ENCODE measurements at places on chromosomes 4 and X. TPM values are rescaled to one million over a fixed set of nuclear protein-coding genes. Genes with fewer than 3 reads are reported as not detected.

DNA sequence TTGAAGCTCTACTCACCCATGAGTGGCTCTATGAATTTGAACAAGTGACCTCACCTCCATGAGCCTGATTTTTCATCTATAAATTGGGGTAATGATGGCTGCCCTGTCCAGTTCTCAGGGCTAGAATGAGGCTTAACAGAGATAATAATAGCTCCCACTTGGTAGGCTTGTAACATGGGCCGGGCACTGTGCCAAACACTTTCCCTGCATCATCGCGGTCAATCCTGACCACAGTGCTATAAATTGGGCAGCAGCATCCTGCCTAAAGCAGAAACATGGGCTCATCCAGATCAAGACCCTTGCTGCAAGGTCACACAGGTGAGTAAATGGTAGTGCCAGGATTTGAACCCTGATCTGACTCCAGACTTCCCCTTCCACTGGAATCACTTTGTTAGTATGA is 12.8 kb downstream of the APLN start:
- H3K36me3 ChIP-seq: no peaks in the 10 kb centered on the region
- H3K27me3 ChIP-seq: no peaks in the 10 kb centered on the region
- no peak overlapping the region for H3K4me3 ChIP-seq
- H3K27ac ChIP-seq: no peak overlapping the region

- no peak overlapping the region for H3K4me3 ChIP-seq
- no peaks in the 10 kb centered on the region for H3K36me3 ChIP-seq
- H3K27me3 ChIP-seq: no peaks in the 10 kb centered on the region
These were observed 11.0 kb upstream of the IDS start for GRCh38 chrX:149515954-149516602.

DNA sequence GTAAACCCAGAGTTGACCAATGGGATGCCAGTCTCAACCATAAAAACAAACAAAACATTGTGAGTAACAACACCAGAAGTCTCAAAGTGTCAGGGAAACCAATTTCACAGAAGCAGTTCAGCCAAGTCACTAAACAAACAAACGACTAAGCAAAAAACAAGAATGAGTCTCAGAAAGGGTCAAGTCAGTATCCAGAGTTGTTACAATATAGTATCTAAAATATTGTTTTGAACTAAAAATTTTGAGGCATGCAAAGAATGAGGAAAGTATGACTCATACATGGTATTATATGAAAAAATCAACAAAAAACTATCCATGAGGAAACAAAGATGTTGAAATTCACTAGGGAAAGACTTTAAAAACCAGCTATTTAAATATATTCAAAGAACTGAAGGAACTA is 70.6 kb downstream of the AR start:
- H3K36me3 ChIP-seq: no peaks in the 10 kb centered on the region
- no peaks in the 10 kb centered on the region for H3K4me1 ChIP-seq
- no peak overlapping the region for H3K27ac ChIP-seq

DNA sequence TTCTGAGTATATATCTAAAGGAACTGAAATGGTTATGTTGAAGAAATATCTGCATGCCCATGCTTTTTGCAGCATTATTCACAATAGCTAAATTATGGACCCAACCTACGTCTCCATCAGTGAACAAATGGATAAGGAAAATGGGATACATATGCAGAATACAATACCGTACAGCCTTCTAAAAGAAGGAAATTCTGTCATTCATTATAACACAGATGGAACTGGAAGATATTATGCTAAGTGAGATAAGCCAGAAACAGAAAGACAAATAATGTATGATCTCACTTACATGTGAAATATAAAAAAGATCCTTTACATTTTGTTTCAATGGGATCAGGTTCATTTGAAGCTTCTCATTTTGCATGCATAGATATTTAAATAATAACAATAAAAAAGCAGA is 263.3 kb downstream of the STPG2 start:
- no peak for DNase-seq
- H3K4me3 ChIP-seq: no peak overlapping the region
- H3K27me3 ChIP-seq: no peaks in the 10 kb centered on the region
- H3K36me3 ChIP-seq: no peaks in the 10 kb centered on the region
- peaks cover 2% of the 10 kb centered on the region for H3K4me1 ChIP-seq

DNA sequence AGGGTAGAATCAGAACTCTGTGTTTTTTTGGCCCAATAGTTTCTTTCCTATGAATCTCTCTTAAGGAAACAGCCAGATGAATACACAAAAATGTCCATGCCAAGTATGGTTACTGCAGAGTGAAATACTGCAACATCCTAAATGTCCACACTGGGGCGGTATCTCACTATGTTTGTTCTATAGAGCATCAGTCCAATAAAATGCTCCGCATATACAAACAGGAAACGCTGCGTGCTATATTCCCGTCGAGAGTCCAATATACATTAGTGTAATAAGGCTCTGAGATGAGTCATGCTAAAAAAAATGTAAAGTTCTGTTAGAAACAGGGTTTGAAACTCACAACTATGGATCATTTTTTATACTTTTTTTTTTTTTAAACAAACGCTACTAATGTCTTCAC is 72.9 kb upstream of the ENOX2 start:
- peak; percentile 54 for DNase-seq
- H3K4me3 ChIP-seq: no peak overlapping the region
- H3K27ac ChIP-seq: no peak overlapping the region
- no peaks in the 10 kb centered on the region for H3K4me1 ChIP-seq

DNA sequence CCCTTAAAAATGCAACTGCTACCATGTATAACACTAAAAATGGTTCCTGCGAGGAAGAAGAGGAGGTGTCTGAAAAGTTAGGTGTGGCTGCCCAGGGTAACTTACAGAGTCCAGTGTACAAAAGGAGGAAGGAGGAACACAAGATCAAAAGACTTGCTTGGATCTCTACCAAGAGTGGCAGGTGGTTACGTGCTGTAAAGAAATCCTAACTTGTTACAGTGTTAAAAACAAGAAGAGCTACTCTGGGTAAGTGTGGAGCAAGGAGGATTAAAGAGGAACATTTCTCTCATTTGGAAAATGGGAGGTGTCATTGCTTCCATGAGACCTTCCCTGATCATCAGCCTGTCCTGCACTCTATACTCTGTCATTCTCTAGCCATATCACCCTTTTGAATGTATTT is 242.0 kb downstream of the PTTG2 start:
- no peaks in the 10 kb centered on the region for H3K4me1 ChIP-seq
- DNase-seq: no peak
- H3K36me3 ChIP-seq: no peaks in the 10 kb centered on the region

DNA sequence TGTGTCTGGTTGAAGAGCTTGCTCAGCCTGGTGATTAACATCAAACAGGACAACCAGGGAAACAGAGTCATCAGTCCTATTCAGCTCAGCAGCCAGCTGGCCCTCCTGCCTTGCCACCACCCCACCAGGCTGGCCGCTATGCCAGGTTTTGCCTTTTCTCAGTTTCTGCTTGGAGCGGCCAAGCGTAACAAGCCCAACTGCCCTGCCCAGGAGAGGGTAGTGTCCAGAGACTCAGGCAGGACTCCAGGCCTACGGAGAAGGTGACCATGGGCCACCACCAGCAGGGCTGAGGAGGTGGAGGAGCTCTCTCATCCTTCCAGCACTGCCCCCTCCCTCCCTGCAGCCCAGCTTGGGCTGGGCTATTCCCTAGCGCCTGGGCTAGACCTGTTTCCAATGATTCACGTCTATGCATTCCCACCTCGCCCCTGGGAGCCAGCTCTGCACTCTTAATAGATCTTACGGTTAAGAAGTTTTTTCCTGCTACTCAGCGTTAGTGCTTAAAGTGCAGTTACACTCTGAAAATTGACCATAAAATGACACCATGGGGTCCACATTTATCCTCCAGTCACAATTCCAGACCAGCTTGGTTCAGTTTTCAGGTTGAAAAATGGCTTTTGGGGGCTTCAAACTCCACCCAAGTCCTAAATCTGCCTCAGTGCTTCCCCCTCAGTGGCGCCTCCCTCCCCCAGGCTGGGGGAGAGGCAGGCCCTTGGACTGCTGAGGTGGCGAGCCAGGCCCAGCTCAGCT is 124.0 kb upstream of the PJA1 start:
- no peaks in the 10 kb centered on the region for H3K27me3 ChIP-seq
- peaks cover 5% of the 10 kb centered on the region for H3K4me1 ChIP-seq
- no peak overlapping the region for H3K27ac ChIP-seq
- H3K36me3 ChIP-seq: no peaks in the 10 kb centered on the region
- DNase-seq: peak; percentile 70

DNA sequence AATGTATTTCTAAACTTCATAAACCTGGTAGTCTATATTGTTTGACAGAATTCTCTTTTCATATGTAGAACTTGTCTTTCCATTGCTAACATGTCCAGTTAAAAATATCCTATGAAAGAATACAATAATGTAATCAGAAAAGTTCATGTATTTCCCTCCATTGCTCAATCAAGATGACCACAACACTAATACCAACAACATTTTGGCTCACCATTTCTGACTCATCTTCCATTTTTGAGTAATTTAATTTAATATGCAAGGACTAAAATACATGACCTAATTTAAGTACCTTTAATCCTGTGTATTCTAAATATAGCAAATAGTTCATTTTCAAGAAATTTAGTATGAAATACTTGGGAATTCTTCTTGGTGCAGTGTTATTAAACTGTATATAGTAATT is 239.5 kb upstream of the GPC4 start:
- H3K36me3 ChIP-seq: no peaks in the 10 kb centered on the region
- no peaks in the 10 kb centered on the region for H3K4me1 ChIP-seq
- H3K27ac ChIP-seq: no peak overlapping the region
- DNase-seq: no peak

- H3K36me3 ChIP-seq: no peaks in the 10 kb centered on the region
- H3K4me1 ChIP-seq: no peaks in the 10 kb centered on the region
- H3K27me3 ChIP-seq: peaks cover 3% of the 10 kb centered on the region
- H3K4me3 ChIP-seq: no peak overlapping the region
These were observed 16.6 kb downstream of the CLCN4 start for GRCh38 chrX:10173331-10173900.

DNA sequence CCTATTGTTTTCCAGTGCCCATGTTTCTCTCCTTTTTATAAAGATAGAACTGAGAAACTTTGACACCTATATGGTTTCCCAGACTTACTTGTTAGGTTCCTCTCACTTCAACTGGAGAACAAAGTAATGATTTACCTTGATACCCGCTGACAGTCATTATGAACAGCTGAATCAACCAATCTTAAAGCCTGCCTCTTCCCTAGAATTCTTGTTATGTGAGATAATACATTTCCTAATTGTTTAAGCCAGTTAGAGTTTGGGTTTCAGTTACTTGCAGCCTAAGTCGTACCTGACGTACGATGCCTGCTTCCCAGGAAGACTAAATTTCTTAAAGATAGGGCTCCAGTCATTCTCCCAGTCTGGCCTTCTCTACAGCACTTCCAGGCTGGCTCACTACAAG is 97.3 kb downstream of the SHROOM4 start:
- no peak overlapping the region for H3K4me3 ChIP-seq
- H3K36me3 ChIP-seq: no peaks in the 10 kb centered on the region
- no peaks in the 10 kb centered on the region for H3K27me3 ChIP-seq

DNA sequence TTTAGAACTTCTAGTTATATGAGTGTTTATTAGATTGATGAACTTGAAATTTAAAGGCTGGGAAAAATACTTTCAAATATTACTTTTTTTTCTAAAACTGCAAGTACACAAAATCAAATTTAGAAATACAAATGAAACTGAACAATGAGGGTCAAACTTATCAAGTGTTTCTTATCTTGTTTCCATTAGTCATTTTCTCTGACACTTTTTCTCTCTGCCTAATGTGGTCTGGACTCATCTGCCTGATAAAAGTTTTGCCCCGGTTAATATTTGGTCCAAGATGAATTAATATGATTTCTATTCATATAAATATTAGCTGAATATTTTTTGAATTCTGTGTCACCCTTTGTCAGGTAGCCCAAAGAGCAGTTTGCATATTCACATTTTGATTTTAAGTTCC is 8.7 kb upstream of the HPGDS start:
- no peaks in the 10 kb centered on the region for H3K27me3 ChIP-seq
- H3K4me1 ChIP-seq: no peaks in the 10 kb centered on the region
- H3K36me3 ChIP-seq: no peaks in the 10 kb centered on the region

GRCh38 chr4:44670506-44671199 is 7.6 kb upstream of the GUF1 start:
- no peaks in the 10 kb centered on the region for H3K4me1 ChIP-seq
- H3K27me3 ChIP-seq: no peaks in the 10 kb centered on the region
- no peaks in the 10 kb centered on the region for H3K36me3 ChIP-seq
- H3K4me3 ChIP-seq: no peak overlapping the region
- DNase-seq: no peak
- H3K27ac ChIP-seq: no peak overlapping the region

- H3K27ac ChIP-seq: no peak overlapping the region
- H3K4me1 ChIP-seq: no peaks in the 10 kb centered on the region
- no peaks in the 10 kb centered on the region for H3K27me3 ChIP-seq
- no peak overlapping the region for H3K4me3 ChIP-seq
- no peak for DNase-seq
These were observed 9.9 kb downstream of the PAGE2 start for GRCh38 chrX:55098691-55099090.

GRCh38 chr4:129806986-129807385 is 711.0 kb downstream of the C4orf33 start:
- H3K27me3 ChIP-seq: no peaks in the 10 kb centered on the region
- no peak overlapping the region for H3K4me3 ChIP-seq
- no peak for DNase-seq
- no peaks in the 10 kb centered on the region for H3K4me1 ChIP-seq

The IL1RAPL1 gene
- 0.19 TPM for total RNA-seq

The NCAPG gene
- total RNA-seq: 0.91 TPM

The SLAIN2 gene
- total RNA-seq: 69.1 TPM

The MAD2L1 gene
- total RNA-seq: 1.9 TPM

The PNMA6F gene
- total RNA-seq: not detected

The TEX11 gene
- total RNA-seq: 0.28 TPM
